Colonic mucosa (tissue), 4 donors: ENCODE measurements at places on chromosomes 5 and 9.

GRCh38 chr9:79120533-79120932, 451.2 kb upstream of the TLE4 start:
- DNase-seq = no peak

GRCh38 chr5:138385660-138386059, 33.2 kb downstream of the KDM3B start:
- no peak for DNase-seq

- DNase-seq = no peak
Measured at GRCh38 chr9:19223724-19224123, 6.8 kb upstream of the DENND4C start.

- DNase-seq = no peak
Measured at GRCh38 chr5:113719549-113719948, 206.1 kb downstream of the YTHDC2 start.

DNA sequence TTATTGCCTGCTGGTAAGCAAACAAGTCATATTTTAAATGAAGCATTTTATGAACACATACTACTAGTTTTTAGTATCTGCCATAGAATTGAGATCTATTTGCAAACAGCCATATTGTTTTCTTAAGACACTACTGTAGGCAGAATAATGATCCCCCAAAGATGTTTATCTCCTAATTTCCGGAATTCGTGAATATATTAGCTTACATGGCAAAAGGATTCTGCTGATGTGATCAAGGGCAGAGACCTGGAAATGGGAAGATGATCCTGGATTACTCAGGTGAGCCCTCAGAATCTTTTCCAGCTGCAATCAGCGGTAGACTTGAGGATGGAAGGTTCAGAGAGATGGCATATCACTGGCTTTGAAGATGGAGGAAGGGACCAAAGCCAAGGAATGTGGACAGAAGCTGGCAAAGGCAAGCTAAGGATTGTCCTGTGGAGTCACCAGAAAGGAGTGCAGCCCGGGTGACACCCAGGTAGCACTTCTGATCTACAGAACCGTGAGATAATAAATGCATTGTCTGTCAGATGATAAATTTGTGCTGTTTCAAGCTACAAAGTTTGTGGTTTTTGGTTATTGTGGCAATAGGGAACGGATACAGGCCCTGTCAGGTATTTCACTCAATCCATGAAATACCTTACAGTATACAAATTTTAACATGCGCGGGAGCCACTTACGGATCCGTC, 1.0 kb upstream of the ERCC6L2 start:
- peak; percentile 28 for DNase-seq

DNA sequence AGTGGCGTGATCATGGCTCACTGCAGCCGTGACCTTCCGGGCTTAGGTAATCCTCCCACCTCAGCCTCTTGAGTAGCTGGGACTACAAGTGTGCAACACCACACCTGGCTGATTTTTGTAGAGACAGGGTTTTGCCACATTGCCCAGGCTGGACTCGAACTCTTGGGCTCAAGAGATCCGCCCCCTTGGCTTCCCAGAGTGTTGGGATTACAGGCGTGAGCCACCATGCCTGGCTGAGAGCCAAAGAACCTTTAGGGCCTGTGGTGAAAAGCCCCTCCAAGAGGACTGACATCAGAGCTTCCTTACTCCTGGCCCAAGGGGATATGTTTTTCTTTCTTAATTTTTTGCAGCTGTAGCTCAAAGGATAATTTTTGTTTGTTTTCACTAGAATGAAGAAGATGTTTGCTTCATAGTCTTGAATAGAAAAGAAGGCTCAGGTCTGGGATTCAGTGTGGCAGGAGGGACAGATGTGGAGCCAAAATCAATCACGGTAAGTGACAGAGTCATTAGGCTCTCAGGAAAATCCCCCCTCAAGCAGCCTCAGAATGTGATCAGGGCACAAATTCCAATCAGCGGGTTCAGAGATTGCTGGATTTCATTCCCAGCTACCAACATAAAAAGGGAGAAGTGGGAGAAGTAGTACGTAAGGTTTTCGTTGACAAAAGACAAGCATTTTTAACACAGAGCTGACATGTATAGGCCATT, 77.1 kb downstream of the GOLPH3 start:
- DNase-seq = no peak

- no peak for DNase-seq
Measured at GRCh38 chr5:69285448-69286116, 47.0 kb downstream of the CCDC125 start.

GRCh38 chr5:35832762-35833161, 23.9 kb upstream of the IL7R start:
- DNase-seq = no peak

GRCh38 chr5:174086751-174087150, 41.2 kb downstream of the NSG2 start:
- no peak for DNase-seq

- DNase-seq = no peak
Measured at GRCh38 chr5:156322666-156323065, 4.3 kb upstream of the SGCD start.

DNA sequence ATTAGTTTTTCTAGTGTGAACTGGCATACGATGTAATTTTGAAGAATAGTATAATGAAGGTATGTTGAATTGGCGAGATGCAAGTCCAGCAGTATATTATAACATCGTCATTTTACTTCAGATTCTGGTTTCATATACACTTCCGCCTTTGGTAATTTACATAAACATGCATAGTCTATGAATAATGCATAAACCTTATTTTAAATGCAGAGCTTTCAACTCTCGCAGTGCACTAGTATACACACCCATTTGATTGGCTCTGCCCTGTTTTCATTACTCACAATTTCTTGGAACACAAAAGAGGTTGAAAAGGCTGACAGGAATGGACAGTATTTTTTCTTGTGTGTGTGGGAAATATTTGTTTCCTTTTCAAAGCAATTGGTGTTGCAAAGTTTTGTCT, 128.9 kb upstream of the CCNH start:
- DNase-seq = no peak
